Natural killer cell (primary cell): ENCODE measurements at places on chromosomes 13 and 19.

GRCh38 chr19:18429717-18430416 lies 8.1 kb downstream of the ISYNA1 start:
- DNase-seq = peak; percentile 43

DNA sequence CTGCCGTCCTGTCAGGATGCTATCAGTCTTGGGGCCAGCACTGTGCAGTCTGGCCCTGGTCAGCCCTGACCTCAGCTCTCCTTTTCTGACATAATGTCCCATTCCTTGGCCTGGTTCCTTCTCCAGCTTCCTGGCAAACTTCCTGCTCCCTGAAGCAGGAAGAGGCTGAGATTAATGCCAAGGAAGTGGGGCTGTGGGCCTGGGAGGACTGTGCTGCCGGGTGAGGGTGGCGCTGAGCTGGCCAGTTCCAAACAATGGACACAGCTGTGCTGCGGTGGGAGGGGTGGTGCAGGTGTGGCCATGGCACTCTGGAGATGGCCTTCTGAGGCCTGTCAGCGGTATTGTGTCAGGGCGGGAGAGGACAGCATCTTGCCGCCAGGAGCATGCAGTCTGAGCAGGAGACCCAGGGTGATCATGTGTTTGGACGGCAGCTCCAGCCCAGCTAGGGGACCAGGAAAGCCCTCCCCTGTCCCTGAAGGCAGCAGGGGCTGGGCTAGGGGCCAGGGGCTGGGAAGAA lies 30.9 kb downstream of the TUBA3C start:
- no peak for DNase-seq

DNA sequence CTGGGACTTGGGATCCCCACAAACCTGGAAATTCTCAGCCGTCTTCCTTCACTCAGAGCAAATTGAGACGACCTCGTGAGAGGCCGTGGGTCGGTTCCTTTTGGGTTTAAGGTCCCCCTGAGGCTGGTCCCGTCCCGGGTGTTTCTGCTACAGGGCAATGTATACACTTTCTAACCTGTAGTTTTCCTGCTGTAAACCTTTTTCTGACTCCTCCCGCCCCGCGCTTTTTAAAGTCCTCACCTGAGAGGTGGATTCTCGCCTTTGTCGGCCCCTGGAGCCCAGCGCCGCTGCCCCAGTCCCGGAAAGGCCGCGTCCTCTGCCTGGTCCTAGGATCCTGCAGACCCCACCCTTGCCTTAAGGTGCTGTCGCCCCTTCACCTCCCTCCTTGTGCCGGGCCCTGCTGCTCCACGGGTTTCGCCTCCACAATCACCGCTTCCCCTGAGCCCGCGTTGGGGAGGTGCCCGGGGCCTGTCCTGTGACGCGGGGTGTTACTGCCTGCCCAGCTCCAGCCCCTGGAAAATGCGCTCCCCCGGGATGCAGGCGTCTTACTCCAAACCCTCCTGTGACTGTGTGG lies 391 bp downstream of the ZNF761 start:
- no peak for DNase-seq

- no peak for DNase-seq
Observed at GRCh38 chr13:37944869-37945442, 75.4 kb upstream of the TRPC4 start.

- DNase-seq = no peak
Observed at GRCh38 chr19:33953592-33953991, 156.9 kb downstream of the KCTD15 start.

DNA sequence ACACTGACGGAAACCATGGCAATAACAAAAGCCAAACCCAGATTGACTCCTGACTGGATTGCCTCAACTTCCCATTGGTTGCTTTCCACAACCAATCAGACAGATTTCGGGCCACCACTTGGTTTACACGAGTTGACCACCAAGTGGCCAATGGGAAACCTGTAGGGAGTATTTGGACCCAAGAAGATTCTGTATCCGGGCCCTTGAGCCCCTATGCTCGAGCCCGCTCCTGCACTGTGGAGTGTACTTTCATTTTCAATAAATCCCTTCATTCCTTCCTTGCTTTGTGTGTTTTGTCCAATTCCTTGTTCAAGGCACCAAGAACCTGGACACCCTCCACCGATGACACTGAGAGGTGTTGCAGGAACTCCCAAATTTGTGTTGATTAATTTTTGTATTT lies 24.1 kb upstream of the URI1 start:
- no peak for DNase-seq

- no peak for DNase-seq
Observed at GRCh38 chr19:11887234-11887610, 360 bp upstream of the ZNF69 start.

DNA sequence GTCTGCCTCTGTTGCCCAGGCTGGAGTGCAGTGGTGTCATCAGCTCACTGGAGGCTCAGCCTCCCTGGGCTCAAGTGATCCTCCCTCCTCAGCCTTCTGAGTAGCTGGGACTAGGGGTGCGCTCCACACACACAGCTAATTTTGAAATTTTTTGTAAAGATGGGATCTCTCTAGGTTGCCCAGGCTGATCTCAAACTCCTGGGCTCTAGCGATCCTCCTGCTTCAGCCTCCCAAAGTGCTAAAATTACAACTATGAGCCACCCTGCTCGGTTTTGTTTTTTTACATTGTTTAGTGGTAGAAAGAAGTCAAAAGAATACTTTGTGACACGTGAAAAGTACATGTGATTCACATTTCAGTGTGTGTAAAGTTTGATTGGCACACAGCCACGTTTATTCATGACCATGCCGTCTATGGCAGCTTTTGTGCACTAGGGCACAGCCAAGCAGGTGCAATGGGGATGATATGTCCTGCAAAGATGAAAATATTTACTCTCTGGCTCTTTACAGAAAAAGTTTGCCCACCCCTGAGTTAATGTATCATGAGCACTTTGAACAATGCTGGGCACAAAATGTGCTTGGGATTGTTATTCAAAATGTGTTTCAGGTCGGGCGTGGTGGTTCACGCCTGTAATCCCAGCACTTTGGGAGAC lies 16.2 kb upstream of the NFIC start:
- DNase-seq = no peak

DNA sequence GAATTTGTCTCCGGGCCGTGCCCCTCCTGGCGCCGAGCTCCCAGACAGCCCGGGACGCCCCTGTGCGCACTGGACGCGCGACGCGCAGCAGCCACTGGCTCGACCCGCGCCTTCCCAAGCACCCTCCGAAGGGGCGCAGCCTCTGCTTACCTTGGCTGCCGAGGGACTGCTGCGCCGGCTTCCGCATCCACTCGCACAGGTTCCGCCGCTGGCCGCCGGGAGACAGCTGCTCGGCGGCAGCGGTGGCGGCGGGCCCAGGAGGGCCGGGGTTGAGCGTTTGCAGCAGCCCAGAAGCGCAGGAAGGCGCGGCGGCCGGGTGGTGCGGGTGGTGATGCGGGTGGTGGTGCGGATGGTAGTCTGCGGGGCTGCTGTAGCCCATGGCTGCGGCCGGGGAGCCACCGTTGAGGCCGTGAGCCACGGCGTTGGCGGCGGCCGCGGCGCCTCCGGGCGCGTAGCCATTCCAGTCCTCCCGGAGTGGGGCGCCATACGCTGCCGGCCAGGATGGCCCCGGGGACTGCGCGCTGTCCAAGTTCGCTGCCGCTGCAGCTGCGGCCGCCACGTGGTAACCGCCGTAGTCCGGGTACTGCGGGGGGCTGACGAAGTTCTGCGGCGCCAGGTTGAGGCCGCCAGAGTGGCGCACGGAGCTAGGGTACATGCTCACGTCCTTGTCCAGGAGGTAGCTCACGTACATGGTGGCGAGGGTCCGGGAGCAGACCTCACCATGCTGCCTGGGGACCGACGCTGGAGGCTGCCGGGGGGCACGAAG lies 616 bp downstream of the CDX2 start:
- DNase-seq = no peak

DNA sequence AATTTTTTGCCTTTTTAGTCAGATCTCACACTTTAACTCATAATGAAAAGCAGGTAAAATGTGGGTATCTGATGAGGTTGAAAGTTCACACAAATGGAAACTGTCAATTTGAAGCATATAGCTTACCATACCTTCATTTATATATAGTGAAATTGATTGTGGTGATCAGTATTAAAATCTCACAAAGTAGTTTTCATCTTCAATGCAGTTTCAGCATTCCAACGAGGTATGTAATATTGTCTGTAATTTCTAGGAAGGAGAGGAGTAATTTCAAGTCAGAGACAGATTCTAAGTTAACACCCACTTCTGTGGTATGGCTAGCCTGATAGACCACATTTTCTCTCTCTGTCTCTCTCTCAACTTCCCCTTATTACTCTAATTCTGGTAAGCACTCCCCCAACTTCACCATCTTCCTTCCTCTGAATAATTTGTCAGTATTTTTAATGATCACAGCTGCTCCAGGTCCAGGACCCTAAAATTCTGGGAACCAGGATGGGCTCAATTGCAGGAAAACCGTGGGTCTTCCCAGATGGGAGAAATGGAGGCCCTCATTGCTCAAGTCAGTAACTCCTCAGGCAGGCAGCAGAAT lies 455.7 kb downstream of the FGF9 start:
- DNase-seq = no peak

- DNase-seq = no peak
Observed at GRCh38 chr13:79811170-79811569, 330.2 kb downstream of the NDFIP2 start.

GRCh38 chr13:19818223-19818842 lies 35.6 kb upstream of the PSPC1 start:
- DNase-seq = peak; percentile 44
